ENCODE measurements at places on chromosomes 2 and 18.

GRCh38 chr2:64943387-64944150, 45.6 kb upstream of the SLC1A4 start:
- DNase-seq: peak; percentile 37

GRCh38 chr2:566379-567313, 110.6 kb downstream of the TMEM18 start:
- no peak for DNase-seq

DNA sequence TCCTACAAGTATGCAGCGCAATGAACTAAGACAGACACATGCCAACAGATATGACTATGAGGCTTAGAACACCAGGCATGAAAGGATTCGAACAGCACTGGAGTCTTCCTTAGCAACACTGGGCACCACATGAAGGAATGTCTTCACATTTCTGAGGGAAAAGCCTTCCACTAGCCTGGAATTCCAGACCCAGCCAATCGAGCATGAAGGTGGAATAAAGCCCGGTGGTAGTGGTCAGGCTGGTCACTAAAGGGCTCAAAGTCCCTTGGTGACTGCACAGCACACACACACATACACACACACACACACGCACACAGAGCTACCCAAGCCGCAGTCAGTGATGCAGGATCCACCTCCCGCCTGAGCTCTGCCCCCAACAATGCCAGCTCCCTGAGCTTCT, 19.7 kb upstream of the SFXN5 start:
- DNase-seq: no peak

DNA sequence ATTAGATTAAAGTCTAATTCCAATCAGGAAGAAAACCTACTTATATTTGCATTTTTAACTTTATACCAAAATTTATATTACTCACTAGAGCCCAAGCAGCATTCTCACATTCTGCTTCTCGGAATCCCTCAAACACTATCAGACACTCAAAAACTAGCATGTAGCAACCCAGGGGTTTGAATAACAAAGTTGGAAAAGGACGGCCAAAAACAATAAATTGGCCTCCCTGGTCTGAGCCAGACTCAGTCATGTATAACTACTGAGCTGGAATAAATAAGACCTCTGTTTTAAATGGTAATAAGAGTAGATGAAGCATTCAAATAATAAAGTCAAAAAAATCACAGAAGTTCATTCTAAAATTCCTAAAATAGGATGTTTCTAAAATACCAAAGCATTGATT, 290.9 kb downstream of the IRS1 start:
- DNase-seq: no peak

GRCh38 chr2:38374984-38375383, 2.1 kb downstream of the ATL2 start:
- no peak for DNase-seq

GRCh38 chr18:57445488-57446319, 10.5 kb downstream of the ONECUT2 start:
- DNase-seq: no peak

GRCh38 chr2:237878-238277, 26.0 kb downstream of the SH3YL1 start:
- DNase-seq: no peak

DNA sequence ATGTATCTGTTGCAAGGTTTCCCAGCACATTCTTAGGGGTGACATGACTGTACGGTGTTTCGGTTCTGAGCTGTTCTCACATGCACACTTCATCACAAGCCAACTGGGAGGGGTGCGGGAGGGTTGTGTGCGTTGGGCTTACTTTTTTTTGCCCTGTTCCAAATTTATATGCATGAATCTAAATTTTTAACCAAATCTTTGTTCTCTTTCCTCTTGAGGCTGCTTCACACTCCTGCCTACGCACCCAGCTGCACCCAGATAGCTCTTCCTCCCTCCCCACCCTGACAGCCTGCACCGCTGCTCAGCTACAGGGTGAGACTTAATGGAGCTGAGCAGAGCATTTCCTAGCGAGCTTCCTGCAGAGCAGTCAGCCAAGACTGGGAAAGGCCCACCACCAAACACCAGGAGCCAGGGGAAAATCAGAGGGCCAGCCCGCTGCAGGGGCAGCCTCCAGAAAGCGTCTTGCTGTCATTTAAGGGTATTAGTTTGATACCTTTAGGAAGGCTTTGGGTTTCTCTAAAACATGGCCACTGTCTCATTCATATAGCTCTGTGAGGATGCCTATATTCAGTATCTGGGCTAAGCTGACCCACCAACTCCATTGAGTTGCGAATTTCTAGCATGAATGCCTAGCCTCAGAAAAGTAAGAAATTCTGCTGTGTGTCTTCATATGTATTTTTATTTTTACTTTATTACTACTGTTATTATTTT, 84.5 kb downstream of the POU3F3 start:
- DNase-seq: no peak

DNA sequence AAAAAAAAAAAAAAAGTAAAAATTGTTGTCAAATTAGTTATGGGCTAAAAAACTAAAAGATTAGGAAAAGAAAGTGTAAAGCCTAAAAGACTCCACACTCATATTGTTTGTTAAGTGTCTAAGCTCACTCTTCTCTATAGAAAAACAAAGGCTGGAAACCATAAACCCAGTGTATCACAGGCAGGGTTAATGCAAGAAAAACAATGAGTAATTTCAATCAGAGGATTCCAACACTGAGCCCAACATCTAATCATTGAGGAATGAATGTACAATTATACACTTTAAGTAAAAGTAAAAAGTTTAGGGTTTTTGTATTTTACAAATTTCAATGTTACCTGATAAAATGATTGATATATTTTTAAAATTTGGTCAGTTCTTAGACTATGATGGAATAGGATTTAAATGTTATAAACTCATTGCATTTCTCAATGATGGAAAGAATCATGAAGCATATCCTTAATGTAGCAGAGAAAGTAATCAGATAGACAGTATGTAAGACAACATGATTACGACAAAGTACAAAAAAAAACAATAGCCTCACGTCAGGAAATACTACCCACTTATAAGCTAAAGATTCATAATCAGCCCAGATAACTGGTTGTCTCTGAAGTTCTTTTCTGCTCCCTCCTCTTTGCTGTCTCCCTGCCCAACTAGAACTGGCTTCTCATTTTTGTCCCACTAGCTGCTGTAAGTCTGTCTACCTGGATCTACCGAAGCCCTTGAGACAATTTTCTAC, 44.5 kb upstream of the SP3 start:
- DNase-seq: no peak

GRCh38 chr2:129189617-129190319, 789.7 kb upstream of the RAB6C start:
- DNase-seq: no peak

DNA sequence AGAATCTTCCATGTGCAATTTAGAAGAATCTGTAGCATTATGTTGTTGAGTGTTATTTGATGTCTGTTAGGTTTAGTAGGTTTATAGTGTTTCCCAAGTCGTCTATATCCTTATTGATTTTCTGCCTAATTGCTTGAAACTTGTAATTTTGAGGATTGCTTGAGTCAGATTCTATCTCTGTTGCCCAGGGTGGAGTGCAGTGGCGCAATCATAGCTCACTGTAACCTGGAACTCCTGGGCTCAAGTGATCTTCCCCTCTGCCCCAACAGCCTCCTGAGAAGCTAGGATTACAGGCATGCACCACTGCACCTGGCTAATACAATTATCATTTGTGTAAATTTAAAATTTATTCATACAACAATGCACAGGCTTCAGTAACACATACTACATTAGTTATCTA, 3.1 kb upstream of the TCF23 start:
- DNase-seq: no peak

All from CD14-positive monocyte (primary cell).